GM20000 (cell line): ENCODE measurements at places on chromosomes 16 and 17.

DNA sequence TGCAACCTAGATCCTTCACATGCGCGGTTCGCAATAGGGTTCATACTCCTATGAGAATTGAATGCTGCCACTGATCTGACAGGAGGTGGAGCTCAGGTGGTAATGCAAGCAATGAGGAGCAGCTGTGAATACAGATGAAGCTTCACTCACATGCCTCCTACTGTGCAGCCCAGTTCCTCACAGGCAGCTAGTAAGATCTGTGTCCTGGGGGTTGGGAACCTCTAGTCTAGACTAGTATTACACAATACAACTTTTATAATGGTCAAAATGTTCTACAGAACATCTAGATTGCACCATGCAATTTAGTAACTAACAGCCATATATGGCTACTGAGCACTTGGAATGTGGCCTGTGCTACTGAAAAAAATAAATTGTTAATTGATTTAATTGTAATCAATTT lies 26.7 kb downstream of the ABCA5 start:
- DNase-seq: no peak

DNA sequence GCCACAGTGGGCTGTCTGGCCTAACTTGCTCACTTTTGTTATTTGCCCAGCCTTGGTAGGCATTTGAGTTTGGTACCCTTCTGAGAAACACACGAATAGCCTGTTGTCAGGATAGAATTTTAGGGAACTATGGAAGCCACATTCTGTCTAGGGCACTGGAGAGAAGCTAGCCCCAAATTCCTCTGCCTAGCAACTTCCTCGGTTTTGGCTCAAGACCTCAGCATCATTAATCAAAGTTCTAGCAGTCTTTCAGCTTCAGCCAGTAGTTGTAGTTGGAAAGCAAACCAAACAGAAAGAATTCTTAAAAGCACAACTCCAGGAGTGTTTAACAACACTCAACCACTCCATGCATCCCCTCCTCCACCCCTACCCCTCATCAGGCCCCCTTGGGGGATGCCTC lies 572.1 kb upstream of the PSMD7 start:
- no peak for DNase-seq

GRCh38 chr17:79930877-79931816 lies 91.9 kb upstream of the CBX4 start:
- DNase-seq: no peak

GRCh38 chr17:45302649-45303173 lies 14.1 kb downstream of the MAP3K14 start:
- peak; percentile 49 for DNase-seq

GRCh38 chr17:48149787-48150463 lies 42.4 kb downstream of the SNX11 start:
- no peak for DNase-seq

DNA sequence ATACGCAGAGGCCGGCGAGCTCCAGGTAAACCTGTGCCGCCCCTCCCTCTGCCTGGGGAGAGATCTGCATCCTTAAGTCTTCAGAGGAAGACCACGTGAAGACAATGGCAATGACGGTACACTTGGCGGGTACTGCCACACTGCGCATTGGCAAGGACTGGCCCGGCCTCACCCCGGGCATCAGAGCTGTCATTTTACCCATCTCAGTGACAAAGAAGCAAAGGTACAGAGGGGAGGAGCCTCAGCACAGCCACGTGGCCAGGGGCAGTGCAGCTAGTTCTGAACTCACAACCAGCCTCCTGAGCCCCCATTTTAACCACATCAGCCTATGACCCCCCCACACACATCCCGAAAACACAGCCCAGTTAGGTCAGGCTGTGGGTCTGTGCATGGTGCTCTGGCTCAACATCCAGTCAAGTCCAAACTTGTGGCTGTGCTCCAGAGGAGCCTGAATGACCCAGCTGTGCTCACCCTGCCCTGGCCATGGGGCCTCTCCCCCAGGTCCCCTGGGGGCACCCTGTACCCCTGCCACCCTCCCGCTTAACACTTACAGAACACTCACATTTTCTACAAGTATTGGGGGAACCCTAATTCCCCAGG lies 80.6 kb downstream of the C16orf95 start:
- DNase-seq: no peak

GRCh38 chr16:4700997-4701743 lies 7.8 kb downstream of the NUDT16L1 start:
- DNase-seq: no peak

GRCh38 chr17:58870747-58871146 lies 115.1 kb downstream of the PPM1E start:
- no peak for DNase-seq

GRCh38 chr16:27317320-27317719 lies 3.5 kb downstream of the IL4R start:
- DNase-seq: no peak

GRCh38 chr16:30874244-30874820 lies 19.5 kb downstream of the BCL7C start:
- DNase-seq: no peak

GRCh38 chr16:22900863-22901262 lies 86.9 kb downstream of the HS3ST2 start:
- no peak for DNase-seq

DNA sequence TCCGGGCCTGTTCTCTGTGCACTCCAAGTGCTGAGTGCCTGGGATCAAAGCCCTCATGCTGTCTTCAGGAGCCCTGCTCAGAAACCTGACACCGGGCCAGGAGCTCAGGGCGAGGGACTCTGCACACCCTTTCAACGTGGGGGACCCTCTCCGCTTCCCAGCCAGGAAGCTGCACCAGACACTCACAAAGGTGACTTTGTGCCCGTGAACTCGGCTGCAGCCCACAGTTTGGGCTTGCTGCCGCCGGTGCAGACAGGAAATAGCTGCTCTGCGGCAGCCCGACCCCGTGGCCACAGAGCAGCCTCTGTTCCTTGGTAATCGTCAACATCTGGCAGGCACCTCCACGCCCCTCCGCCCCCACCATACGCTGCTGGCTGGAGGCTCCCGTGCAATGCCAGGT lies 93.4 kb upstream of the METRNL start:
- DNase-seq: peak; percentile 56

DNA sequence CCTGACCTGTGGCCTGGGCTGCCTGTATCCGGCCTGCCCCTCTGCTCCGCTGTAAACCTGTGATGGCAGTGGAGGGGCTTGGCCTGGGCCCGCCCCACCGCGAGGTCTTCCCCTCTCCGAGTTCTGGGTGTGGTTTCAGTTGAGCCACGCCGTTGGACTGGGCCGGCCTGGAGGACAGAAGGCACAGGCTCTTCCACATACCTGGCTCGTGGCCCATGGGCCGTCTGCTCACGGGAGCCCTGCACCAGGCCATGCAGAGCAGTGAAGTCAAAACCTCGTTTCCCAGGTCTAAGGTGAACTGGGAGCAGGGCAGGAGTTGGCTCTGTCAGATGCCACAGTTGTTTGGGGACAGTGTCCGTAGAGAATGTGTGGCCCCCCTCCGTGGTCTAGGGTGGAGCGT lies 5.6 kb upstream of the RNPS1 start:
- DNase-seq: no peak

DNA sequence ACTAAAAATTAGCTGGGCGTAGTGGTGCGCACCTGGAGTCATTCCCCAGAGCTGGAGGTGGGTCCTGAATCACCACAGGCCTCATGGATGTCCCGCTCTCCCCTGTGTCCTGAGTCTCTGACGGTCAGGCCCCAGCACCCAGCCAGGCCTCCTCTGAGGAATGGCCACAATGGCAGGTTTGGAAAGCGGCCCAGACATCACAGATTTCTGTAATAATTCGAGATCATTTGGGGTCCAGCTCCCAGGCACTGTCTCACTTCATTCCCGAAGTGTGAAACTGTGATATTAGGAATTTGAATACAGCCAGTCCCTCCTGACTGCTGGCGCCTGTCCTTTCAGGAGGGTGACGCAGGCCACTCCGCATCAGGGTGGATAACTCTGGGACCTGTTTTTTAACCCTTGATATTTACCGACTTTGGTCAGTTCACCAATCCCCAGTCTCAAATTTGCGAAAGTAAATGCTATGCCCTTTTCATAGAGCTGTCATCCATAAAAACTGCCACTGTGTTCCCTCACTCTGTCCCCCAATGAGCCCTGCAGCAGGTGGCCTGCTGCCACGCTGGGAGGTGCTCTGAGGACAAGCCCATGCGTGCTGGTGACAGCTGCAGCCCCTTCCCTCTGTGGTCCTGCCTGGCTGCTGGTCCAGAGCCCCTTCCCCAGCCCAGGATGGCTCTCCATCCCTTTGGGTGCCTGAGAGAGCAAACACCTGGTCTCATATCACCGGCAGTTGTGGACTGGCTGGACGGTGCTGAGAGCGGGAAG lies 28.3 kb upstream of the RPTOR start:
- DNase-seq: no peak

DNA sequence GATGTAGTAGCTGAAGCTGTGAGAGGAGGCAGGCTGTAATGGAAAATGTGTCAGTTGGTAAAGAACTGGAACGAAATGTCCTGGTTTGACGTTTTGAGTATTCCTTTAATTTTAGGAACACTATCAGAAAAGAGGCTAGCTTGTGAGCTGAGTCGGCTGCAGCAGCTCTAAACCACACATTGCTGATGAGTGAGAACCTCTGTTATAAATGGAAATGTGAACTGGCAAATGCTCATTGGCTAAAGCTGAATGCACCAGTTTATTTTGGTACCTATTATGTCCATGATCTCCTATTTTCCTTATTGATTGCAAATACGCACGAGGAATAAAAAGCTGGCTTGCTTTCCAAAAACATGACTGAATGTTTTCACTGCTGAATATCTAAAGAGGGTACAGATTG lies 11.0 kb upstream of the WIPI1 start:
- DNase-seq: no peak

DNA sequence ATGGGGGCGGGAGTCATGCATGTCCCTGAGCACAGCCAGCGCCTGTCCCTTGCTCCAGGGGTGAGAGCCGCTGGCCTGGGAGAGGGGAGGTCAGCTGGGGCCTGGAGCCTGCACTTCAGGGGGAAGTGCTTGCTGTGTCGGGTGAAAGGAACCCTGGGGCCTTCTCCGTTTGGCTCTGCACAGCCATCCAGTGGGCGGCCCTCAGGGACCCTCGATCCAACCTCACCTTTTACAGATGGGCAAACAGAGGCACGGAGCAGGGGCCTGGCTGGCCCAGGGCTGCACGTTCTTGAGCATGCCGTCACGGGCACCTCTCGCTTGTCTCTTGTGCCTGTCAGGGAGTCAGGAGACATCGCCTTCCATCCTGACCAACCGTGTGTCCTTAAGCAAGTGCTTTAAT lies 1.8 kb downstream of the SNX20 start:
- no peak for DNase-seq

DNA sequence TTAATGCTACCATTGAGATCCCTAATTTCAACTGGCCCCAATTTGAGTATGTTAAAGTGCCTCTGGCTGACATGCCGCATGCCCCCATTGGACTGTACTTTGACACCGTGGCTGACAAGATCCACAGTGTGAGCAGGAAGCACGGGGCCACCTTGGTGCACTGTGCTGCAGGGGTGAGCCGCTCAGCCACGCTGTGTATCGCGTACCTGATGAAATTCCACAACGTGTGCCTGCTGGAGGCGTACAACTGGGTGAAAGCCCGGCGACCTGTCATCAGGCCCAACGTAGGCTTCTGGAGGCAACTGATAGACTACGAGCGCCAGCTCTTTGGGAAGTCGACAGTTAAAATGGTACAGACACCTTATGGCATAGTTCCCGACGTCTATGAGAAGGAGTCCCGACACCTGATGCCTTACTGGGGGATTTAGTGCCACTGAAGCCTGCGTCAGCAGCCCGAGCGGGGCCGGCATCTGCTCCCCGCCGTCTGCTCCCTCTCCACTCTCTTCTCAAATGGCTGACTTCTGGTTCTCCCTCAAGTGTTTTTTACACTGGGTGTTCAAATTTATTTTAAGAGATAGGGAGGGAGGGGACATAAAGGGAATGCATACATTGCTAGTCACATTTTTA lies 22.9 kb downstream of the DUSP14 start:
- DNase-seq: no peak

DNA sequence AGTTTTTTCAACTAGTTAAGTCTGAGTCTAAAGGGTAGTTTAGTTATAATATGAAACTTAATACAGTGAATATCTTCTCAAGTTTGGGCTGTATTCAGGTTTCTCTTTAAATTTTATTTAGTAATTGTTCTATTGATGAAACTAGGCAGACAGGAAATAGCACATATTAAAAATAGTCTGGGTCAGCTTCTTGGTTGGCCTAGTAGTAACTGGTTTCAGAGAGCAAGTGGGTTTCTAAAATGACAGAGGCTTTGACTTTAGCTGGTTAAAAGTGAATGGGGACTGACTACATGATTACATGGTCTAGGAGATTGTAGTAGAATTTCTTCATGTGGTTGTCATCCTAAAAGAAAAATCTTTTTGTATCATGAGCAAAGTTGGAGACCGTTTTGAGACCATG lies 46.8 kb downstream of the OMG start:
- DNase-seq: peak; percentile 26

- DNase-seq: no peak
Observed at GRCh38 chr17:63126607-63127006, 160.6 kb downstream of the TANC2 start.

- DNase-seq: no peak
Observed at GRCh38 chr17:77225265-77225664, 84.5 kb downstream of the SEC14L1 start.

GRCh38 chr16:70494202-70494770 lies 29.1 kb downstream of the COG4 start:
- DNase-seq: no peak

- DNase-seq: peak; percentile 74
Observed at GRCh38 chr17:40075201-40075941, 12.6 kb downstream of the THRA start.

DNA sequence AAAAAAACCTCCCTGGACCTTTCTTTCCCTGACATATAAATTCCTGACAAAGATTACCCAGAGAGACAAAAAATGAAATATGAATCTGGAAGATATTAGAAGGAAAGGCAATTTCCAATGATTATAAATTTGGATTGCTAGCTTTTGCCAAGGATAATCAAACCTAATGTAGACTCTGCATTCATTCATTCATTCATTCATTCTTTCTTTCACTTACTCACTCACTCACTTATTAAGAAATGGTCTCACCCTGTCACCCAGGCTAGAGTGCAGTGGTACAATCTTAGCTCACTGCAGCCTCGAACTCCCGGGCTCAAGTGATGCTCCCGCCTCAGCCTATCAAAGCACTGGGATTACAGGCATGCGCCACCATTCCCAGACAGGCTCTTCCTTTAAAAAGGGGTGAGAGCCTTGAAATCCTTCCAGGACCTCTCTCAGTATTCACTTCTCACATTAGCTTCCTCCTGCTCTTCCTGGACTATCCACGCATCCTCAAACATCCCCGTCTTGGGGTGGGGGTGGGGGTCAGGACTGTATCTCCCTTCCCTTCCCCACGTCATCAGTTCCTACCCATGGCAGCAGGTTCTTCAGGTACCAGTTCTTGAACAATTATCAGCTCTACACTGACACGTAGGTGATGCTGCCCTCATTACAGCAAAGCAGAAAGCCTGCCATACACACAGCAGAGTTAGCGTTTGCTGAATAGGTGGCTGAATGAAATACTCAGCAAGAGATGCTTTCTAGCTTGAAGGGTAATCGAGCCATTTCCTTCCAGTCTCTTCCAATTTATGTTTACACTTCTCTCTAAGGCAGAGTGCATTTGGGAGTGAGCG lies 19.8 kb downstream of the PRPSAP1 start:
- no peak for DNase-seq

GRCh38 chr17:12867726-12868125 lies 78.4 kb downstream of the ARHGAP44 start:
- no peak for DNase-seq

- peak; percentile 55 for DNase-seq
Observed at GRCh38 chr17:39671651-39672521, 3.6 kb downstream of the PNMT start.

GRCh38 chr16:70646260-70647241 lies at the start of gene IL34:
Gene IL34, plus strand, starts transcription at chr16:70646559. Its CDS starts 389 bp downstream, at chr16:70646948.
- peak; percentile 10 for DNase-seq
